WTC11 (cell line): ENCODE measurements at places on chromosomes 16 and 17.

DNA sequence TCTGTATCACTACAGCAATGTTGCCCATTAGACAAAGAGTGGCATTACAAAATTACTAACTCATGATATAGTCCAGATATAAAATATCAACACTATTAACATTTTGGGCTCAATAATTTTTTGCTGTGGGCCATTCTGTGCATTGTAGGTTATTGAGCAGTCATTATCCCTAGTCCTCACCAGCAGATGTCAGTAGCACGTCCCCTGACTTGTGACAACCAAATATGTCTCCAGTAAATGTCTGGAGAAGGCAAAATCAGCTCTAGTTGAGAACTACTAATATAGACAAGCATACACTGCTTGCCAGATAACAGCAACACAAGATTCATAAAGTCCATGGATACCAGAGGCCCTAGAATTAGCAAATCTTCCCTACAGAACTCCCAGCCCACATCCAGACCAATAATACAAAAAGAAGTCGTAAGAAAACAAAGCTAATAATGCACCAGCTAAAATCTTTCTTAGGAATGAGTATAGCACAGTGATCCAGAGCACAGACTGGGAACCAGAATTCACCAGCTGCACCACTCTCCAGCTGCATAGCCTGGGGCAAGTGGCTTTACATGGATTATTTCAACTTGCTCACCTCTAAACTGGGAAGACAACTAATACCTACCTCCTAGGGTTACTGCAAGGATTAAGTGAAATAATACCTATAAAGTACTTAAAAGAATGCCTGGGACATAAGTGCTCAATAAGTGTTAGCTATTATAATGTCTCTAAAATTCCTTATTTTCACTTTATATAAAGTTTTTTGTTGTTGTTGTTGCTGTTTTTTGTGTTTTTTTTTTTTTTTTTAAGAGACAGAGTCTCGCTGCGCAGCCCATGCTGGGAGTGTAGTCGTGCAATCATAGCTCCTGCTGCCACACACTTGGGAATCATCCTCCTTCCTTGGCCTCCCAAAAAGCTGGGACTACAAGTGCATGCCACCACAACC is 23.7 kb downstream of the HELZ start:
- DNase-seq = no peak

DNA sequence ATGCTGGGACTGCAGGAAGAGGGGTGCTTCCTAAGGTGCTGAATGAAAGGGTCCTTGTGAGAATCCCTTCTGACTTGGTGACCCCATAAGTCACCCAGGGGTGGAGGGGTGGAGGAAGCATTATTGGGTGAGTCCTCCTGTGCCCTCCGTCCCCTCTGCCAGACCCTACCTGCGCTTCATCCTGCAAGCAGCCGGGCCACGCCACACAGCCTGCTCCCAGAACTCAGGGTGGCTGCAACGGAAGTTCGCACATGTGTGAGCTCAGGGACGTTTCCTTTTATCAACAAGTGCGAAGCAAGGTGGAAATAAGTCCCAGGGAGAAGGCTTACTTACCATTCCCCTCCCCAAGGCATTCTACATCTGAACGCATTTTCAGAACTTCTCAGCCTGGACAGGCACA is 40.9 kb downstream of the COX4I1 start:
- DNase-seq = no peak

DNA sequence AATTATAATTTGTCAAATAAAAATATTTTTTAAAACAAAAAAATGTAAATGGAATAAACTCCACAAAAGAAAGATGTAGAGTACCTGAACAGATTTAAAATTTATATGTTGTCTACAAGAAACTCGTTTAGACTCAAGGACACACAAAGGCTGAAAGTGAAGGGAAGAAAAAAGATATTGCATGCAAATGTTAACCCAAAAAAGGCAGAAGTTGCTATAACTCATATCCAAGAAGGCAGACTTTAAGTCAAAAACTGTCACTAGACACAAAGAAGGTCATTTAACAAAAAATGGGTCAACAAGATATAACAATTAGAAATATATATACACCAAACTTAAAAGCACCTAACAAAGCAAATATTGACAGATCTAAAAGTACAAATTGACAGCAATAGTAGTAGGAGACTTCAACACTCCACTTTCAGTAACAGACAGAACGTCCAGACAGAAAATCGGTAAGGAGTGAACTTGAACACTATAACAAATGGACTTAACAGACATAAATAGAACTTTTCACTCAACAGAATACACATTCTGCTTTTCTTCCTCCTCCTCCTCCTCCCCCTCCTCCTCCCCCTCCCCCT is 40.8 kb upstream of the MYLK3 start:
- DNase-seq = no peak

DNA sequence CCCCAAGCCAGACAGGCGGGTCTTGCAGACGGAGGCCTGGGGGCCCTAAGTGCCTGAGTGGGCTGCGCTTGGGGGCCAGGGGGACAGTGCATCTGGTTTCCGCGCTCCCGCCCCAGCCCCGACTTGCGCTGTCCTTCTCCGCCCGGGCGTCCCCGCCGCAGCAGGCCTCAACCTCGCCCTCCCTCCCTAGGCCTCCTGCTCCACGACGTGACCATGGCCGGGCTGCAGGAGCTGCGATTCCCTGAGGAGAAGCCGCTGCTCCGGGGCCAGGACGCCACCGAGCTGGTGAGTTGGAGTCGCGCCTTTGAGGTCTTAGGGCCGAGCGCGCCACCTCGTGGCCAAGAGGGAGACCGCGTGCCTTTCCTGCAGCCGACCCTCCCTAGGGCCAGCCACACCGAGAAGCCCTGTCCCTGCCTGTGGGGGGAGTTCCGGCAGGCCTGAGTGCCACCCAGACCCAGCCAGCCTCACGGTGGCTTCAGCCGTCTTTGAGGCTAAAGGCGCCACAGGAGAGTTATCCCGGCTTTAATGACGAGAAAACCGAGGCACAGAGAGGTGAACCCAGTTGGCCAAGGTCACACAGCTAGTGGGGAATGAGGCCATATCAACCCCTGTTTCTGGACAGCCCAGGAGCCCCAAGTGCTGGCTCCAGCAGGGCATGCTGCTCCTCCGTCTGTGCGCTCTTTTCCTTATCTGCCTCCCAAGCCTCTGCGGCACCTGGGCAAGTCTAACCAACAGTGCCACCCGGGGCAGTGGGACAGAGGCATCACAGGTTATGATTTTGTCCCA is 12.2 kb upstream of the NDRG4 start:
- DNase-seq = peak; percentile 94

GRCh38 chr17:58488428-58488890 is 251 bp upstream of the HSF5 start:
- no peak for DNase-seq

DNA sequence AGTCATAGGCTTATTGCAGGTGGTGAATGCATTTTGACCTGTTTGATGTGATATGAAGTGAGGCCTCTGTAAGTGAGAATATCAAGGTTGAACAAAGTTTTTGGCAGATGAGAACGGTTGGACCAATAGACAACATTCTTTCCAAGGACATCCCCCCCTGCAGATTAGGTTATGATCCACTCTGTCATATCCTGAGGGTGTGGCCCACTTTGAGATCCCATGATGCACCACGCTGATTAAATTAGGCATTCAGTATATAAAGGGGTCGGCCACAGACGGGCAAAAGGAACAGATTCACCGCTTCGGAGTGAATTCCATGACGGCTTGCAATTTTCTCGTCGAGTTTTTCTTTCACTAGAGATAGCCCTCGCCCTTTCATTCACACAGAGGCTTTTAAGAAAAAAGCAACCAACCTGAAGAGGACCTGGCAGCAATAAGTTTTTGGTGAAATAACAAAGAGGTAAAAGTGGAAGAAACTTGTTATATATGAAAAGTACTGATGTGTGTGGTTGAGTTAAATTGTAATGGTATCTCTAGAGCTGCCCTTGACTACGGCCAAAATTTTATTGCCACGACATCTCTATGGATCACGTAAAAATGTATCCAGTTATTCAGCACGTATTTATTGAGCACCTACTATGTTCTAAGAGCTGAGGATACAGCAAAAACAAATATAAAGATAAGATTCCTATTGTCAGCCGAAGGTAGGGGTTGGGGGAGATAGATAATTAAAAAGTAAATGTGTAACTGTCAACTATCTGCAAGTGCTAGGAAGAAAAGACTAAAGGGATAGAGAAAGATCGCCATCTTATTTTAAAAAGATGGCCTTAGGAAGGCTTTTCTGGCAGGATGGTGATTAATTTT is 1.7 kb upstream of the RBBP6 start:
- DNase-seq = no peak

- no peak for DNase-seq
These were observed 33.3 kb downstream of the RHBDL3 start for GRCh38 chr17:32298721-32299579.

GRCh38 chr16:55889518-55889917 is 14.3 kb upstream of the CES5A start:
- no peak for DNase-seq

DNA sequence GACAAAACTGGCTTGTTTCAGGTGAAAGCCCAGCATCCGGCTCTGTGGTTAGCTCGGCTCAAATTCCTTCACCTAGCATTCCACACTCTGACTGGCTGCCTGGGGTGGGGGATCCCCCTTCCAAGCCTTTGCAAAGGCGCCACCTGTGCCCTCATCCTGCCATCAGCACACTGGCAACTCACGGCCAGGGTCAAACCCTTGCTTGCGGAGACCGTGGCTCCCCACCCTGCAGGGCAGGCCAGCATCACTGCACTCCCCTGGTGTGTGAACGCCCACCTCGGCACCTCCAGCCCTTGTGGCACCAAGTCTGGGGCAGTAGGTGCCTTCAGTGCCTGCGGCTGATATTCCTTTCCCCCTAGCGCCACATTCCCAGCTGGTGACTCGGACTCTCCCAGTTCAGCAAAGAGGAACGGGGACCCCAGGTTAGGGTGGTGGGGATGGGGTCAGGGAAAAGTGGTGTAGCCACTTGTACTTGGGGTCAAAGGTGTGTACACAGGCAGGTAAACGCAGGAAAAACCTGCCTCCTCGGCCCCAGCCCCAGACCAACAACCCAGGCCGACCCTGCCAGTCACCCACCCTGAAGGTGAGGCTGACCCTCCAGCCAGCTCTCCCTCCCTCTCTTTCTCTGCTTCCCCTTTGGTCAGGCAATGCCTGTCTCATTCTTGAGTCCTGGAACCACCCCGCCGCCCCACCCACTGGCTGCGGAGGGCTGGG is 1.1 kb downstream of the FLII start:
- peak; percentile 59 for DNase-seq

- DNase-seq = no peak
These were observed 57.4 kb downstream of the SNTB2 start for GRCh38 chr16:69244336-69244735.

DNA sequence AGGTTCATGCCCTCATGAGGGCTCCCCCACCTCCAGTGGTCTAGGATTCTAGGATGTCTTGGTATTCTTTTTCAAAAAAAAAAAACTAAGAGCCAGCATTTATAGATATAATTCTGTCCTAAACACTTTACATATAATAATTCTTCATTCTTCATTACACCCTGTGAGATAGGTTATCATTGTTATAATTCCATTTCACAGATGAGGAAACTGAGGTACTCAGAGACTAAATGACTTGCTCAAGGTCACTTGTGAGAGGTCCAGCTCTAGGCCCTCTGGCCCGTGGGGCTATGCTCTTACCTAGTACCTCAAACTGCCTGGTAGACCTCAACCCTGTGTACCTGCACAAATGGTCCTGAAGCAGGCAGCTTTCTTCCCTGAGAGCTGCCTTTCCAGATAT is 172.2 kb downstream of the PRKCB start:
- no peak for DNase-seq

DNA sequence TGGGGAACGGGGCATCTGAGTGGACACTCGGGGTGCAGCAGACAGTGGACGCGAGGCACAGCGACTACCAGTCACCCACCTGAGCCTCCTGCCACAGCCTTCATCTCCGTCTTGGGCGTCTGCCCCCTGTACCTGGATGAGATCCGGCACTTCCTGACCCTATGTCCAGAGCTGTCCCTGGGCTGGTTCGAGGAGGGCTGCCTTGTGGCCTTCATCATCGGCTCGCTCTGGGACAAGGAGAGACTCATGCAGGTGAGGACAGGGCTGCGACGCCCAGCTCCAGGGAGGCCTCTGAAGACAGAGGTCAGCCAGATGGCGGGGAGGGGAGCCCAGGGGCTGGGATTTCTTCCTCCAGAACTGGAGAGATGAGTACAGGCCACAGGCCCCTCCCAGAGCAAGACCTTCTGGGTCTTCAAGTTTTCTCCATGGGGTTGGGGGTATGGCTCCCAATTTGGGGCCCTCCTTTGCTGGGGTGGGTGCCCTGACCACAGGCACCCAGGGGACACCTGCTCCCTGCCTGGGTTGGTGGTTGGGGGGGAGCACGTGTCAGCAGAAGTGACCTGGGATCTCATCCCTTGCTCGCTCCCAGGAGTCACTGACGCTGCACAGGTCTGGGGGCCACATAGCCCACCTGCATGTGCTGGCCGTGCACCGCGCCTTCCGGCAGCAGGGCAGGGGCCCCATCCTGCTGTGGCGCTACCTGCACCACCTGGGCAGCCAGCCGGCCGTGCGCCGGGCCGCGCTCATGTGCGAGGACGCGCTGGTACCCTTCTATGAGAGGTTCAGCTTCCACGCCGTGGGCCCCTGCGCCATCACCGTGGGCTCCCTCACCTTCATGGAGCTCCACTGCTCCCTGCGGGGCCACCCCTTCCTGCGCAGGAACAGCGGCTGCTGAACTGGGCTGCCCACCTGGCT is 1.9 kb downstream of the AANAT start:
- DNase-seq = no peak

GRCh38 chr17:2214047-2214928 is 89.3 kb downstream of the SMG6 start:
- DNase-seq = no peak

DNA sequence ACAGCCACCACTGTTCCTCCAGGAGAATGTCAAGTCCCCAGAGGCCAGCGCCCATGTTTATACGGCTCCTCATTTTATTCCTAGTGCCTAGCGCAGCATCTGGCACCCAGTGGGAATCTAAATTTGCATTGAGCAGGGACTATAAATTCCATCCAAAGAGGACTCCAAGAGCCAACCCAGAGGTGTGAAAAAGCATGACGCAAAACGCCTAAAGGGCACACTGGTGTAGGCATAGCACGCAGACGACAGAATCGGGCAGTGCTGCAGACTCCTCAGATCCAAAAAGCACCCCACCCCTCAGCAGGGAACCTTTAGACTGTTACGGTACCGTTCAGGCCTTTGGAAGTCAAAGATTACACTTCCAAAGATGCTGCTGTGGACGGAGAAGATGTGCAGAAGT is 19.5 kb downstream of the TEKT5 start:
- no peak for DNase-seq

GRCh38 chr16:78116946-78117345 is 17.5 kb downstream of the WWOX start:
- DNase-seq = no peak

DNA sequence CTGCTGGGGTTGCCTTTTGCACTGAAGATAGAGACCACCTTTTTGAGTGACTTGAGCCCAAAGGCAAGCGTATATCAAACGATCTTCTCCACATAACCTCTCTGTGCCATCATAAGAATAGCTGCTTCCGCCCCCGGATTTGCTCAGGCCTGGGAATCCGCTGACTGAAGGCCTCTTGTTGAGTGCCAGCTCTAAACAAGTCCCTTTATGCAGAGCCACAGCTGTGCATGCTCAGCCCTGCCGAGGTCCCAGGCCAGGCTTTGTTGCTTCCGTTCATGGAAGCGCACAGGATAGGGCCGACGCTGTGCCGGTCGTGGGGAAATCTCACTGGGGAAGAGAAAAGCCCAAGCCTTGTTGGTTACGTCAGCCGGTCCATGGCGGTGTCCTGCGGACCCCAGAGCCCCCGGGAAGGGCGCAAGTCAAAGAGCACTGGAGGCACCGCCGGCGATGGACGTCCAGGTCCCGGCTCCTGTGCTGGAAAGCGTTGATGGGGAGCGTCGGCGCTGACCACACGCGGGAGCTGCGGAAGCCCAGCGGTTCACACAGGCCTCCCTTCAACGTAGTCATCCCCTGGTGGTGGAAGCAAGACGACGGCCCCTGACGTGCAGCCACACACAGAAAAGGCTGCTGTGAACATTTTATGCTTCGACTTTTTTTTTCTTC is 23.5 kb upstream of the RPL13 start:
- DNase-seq = no peak
